ENCODE measurements at places on chromosomes 11 and 22.

GRCh38 chr22:28344918-28345703 is 334.5 kb downstream of the TTC28 start:
- DNase-seq = no peak

DNA sequence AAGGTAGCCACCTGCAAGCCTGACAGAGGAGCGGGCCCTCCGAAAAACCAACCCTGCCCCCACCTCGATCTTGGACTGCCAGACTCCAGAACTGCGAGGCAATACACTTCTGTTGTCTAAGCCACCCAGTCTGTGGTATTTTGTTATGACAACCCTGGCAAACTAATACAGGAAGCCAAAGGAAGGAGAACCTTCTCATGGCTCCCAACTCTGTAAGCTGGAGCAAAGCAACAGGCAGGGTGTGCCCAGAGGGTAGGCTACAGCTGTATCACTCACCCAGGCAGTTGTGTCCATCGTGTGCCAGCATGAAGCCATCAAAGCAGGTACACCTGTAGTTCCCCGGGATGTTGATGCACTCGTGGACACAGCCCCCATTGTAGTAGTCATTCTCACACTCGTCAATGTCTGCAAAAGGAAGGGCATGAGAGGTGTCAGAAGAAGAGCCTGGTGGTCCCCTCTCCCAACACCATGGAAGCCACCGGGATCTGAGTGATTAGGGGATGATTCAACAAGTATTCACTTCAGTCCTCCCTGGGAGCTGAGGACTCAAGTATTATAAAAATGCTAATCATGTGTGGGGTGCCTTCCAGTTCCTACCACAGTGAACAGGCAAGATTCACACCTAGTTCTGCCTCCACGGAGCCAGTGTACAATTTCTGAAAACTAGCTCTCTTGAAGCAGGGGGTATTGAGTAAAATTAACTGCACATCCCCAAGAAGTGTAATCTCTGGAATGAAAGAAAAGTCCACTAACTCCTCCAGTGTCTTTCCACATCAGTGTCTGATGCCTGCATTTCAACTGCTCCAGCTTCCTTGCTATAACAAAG is 23.3 kb downstream of the SCUBE1 start:
- DNase-seq = no peak

DNA sequence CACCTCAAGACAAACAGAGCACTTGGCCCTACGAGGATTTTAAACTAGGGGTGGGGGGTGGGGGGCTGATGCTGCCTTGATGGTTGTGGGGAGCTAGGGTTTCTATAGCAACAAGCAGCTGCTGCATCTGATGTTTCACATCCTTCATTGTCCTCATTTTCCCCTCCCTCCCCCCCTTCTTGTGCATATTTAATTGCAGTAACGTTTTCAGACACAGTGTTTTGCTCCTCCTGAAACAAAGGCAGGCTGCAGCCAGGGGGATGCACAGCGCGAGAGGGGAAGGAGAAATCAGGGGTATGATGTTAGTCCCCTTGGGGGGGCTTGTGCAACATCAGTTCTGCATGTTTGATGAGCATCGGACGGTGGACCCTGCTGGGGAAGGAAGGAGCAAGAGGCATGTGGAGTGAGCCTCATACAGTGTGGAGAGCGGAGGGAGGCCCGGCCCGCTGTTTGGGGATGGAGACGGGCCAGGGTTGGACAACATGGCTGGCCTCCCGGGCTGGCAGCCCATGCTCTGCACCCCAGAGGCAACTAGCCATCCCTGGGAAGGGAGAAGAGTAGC is 208.3 kb downstream of the CEP164 start:
- no peak for DNase-seq

GRCh38 chr11:109970516-109971183 is 122.5 kb upstream of the ZC3H12C start:
- no peak for DNase-seq

- no peak for DNase-seq
Observed at GRCh38 chr11:3087821-3088800, 30.9 kb upstream of the CARS1 start.

DNA sequence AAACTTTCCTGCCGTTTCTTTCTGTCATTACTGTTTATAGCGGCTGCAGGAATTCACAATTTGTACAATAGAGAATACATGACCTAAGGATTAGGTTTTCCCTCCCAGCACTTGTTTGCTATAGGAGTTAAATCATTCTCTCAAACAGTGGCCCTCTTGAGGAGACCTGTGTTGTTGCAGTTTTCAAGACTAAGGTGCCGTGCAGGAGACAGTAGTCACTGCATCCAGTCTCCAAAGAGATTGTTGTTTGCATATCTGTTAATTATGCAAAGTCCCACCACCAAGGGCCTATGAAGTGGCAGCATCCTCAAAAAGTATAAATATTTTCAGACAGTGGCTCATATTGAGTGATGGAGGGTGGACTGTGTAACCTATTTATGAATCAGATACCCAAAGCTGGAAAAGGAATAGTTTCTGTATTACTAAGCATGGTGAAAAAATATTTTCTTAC is 2.3 kb downstream of the PRSS23 start:
- no peak for DNase-seq

DNA sequence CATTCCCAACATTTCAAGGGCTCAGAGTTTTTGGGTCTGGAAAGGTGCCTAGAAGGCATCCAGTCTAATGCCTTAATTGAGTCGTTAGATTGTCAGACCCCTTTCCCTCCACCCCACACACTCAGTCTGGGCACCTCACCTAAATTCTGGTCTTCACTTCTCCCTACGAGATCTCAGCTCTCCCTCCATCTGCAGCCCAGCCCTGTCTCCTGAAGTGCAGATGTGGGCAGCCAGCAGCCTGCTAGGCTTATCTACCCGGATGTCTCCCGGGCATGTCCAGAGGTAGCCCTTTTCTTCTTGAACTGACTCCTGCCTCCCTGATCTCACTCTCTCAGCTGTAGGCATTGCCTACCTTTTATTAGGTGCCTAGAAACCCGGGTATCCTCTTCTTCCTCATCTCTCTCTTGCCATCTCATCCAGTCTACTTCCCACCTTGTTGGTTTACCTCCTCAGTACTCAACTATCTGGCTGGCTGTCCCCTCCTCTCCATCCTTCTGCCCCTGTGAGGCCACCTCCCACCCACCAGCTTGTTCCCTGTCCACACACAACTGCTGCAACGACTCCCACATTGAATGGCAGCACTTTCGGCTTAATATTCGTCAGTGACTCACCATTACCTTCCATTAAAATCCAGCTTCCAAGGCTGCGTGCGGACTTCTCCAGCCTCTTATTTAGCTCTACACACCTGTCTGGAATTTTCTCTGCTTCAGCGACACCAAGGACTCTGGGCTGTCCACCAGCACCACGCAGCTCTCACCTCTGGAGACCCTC is 6.2 kb downstream of the SEPTIN3 start:
- no peak for DNase-seq

- no peak for DNase-seq
Observed at GRCh38 chr11:15602785-15603567, 488.3 kb downstream of the INSC start.

DNA sequence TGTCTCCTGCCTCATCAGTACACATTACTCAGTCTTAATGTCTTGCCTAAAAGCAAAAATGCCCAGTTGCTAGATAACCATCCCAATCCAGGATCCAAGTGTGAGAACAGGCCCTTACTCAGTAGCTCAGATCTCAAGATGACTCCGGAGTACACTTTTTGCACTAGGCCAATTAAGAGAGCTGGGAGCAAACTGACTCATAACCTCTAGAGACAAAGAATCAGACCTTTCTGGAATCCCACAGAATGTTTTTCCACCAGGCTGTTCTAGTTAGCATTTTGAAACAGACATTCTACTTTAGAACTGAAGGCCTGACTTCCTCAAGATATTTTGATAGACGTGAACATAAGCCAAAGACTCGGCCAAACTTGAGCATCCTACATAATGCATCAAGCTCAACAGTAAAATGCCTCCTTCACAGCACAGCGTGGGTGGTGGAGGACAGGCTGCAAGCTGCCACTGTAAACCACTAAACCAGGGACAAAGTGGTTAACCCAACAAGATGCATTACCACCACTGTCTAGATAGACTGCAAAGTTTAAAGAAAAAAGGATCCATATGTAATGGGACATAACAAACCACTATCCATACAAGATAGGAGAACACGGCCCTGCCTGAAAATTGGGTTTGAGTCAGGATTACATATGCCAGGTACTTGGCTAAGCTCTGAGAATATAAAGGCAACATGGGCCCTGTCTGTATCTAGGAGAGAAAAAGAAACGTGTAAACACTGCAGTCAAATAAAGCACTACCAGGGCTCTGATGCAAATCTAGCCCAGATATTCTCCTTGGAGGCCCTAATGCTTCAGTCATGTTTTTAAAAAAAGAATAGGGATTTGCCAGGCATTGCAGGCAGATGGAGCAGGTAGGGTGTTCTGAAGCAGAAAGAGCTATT is 48.3 kb downstream of the MYH9 start:
- DNase-seq = peak; percentile 60

DNA sequence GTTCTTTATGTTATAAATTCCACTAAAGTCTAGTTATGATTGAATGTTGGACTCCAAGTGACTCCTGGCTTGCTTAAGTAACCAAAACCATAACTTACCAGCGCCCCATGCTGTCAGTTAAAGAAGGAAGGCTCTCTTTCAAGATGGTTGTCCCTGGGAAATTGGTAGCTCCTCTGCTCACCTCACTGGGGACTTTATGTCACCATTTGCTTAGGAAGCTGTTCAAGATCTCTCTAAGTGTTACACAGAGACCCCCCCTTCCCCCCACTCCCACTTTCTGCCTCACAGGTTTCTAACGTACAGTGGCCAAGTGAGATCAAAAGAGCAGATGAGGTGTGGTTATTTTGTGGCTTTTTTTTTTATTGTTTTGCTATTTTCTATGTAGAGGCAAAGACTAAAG is 301.8 kb downstream of the AASDHPPT start:
- DNase-seq = no peak

DNA sequence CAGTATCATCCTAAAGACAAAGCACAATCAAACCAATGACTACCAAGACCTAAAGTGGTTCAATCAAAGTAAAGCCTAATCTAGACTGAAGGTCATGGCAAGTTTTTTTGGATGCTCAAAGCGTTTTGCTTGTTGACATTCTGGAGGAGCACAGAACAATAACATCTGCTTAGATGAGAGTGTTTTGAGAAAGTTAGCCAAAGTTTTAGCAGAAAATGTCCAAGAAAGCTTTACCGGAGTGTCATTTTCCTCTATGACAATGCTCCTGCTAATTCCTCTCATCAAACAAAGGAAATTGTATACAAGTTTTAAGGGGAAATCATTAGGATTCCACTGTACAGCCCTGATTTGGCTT is 256.9 kb upstream of the FAT3 start:
- no peak for DNase-seq

DNA sequence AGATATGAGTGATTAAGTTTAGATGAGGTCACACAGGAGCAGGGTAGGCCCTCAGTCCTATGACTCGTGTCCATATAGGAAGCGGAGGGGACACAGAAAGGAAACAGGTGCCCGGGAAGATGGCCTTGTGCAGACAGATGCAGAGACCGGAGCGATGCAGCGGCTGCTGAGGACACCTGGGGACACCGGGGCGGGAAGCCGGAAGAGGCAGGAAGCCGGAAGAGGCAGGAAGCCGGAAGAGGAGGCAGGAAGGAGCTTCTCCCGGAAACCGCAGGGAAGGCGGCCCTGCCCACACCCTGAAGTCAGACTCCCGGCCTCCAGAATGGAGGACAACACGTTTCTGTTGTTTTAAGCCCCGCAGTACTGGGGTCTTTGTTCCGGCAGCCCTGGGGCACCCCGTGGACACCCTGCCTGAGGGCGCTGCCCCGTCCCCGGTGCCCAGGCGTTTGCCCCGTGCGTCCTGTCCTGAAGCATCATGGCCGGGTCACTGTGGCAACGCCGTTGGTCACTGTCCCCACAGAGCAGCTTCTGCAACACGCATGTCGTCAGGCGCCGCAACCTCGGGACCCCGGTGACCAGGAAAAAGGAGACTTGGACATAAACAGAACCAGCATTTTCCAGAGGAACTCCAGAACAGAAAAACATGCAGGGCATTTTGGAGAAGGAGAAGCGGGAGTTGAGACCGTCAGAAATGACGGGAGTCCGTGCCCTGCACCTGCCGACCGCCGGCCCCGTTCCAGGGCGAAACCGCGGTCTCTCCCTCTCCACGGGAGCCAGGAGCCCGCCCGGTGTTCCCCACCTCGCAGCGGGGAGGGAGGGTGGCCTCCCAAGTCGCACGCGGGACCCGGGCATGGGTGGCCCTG is 103.4 kb downstream of the BRD1 start:
- peak; percentile 67 for DNase-seq

DNA sequence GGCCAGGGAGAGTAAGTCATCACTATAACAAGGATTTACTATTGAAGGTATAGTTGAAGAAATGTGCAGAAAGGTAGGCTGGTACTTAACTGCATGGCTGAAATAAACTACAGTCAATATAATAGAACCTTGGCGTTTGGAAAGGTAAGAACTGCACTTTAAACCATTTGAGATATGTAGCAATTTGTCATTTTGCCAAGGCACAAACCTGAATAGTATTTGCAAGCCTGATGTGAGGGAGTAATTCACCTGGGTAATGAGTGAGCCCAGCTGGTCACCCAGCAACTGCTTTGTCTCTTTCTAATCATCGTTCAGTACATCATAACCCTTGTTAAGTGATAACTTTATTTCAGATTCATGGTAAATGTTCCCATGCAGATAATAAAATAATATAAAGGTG is 62.3 kb upstream of the SCUBE2 start:
- DNase-seq = no peak

- no peak for DNase-seq
Observed at GRCh38 chr11:23095650-23096189, 235.4 kb upstream of the CCDC179 start.

DNA sequence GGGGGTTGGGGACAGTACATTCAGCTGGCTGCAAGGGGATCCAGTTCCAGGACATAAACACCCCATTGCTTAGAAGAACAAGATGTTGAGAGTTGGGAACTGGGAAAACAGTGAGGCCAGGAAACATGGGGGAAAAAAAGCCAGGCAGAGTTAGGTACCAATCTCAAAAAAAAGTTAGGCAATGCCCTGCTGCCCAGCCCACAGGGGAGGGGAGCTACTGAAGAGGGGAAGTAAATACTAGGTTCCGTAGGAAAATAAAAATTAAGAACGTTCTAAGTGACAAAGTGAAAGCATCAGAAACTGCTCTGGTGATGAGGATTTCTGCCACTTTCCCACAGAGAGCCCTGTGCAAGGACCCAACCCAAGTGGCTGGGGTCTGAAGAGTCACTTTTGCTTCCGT is 12.0 kb downstream of the SPTBN2 start:
- DNase-seq = no peak
